ENCODE measurements at places on chromosomes 7 and 10.
A peak's percentile ranks its signal among the peaks of the same experiment; 100 is the strongest.

DNA sequence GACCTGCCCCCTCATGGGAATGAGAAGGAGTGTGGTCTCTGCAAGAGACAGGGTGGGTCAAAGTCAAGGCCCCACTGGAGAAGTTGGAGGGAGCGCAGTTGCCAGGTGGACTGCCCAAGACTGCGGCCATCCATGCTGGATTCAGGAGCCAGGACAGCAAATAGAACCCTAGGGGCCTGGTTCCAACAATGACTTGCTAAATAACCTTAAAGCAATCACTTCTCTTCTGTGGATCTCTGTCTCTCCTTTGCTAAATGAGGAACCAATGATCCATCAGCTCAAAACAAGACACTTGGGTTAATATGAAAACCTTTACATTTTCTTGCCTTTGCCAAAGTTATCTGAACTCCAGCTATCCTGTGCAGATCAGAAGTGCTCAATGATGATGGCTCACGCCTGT, 12.6 kb upstream of the YWHAG start:
- no peak for DNase-seq

DNA sequence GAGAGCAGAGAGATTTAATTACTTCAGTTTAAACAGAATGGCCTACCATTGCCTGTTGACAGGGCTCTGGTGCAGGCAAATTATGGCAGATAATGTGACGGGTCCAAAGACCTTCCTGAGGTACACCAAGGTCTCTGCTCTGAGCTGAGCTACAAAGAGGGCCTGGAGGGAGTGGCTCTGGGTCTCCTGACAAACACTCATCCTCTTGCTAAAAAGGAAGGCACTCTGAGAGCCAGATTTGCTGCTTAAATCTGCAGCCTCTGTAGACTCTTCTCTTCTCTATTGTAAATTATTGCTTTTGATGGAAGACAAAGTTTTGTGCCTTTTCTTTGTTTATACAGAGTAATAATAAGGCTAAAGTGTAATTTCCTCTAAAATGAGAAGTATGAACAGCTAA, 529.5 kb upstream of the FZD8 start:
- DNase-seq = no peak

DNA sequence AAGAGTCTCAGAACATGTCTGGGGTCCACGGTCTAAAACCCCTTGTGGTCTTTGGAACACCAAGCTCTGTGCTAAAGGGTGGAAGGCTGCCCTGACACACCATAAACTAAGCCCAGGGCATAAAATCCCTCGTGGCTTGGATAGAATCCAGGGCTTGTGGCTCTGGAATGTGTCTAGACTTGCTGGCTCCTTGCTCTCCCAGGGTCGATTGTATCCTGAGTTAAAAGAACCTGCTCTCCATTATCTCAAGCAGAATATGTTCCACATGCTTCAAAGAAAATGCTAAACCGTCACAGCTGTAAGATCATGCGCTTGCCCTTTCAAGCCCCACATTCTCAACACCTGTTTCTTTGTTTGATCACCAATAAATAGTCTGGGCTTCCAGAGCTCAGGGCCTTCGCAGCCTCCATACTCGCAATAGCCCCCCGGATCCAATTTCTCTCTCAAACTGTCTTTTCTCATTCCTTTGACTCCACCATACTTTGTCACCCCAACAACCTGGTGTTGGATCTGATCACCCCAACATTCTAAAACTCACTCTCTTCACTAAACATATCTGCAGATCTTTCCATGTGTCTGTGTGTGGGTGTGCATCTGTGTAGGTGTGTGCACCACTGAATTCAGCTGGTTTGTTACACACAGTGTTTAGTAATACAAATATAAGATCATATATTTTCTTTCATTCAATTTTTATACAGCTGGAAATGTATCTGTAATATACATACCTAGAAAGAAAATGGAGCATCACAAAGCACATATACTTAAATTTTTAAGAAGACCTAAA, 238.5 kb downstream of the ZMYND11 start:
- DNase-seq = peak; percentile 67

DNA sequence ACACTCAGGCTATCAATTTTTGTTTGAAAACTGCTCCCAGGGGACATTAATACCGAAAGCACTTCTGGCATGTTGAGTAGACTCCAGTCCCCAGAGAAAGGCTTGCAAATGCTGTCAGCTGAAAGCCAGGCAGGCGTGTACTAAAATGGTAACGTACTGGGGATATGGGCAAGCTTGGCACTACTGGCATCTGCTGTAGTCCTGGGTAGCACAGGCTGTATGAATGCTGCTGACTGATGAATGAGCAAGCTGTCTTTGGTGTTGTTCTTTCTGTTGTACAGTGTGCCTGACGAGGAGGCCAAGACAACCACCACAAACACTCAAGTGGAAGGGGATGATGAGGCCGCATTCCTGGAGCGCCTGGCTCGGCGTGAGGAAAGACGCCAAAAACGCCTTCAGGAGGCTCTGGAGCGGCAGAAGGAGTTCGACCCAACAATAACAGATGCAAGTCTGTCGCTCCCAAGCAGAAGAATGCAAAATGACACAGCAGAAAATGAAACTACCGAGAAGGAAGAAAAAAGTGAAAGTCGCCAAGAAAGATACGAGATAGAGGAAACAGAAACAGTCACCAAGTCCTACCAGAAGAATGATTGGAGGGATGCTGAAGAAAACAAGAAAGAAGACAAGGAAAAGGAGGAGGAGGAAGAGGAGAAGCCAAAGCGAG, 53.5 kb upstream of the AGBL3 start:
- DNase-seq = no peak

- DNase-seq = peak; percentile 24
These were observed 182.5 kb downstream of the SKAP2 start for GRCh38 chr7:26681819-26682418.

GRCh38 chr10:72219235-72219814, 3.2 kb upstream of the ASCC1 start:
- no peak for DNase-seq

GRCh38 chr7:81886211-81886764, 116.4 kb upstream of the HGF start:
- DNase-seq = no peak

GRCh38 chr7:84251277-84251781, 56.7 kb upstream of the SEMA3A start:
- DNase-seq = peak; percentile 56

GRCh38 chr10:26491276-26491675, 53.1 kb downstream of the APBB1IP start:
- no peak for DNase-seq

- DNase-seq = peak; percentile 78
These were observed 1.0 kb downstream of the PRR15 start for GRCh38 chr7:29564496-29565223.

DNA sequence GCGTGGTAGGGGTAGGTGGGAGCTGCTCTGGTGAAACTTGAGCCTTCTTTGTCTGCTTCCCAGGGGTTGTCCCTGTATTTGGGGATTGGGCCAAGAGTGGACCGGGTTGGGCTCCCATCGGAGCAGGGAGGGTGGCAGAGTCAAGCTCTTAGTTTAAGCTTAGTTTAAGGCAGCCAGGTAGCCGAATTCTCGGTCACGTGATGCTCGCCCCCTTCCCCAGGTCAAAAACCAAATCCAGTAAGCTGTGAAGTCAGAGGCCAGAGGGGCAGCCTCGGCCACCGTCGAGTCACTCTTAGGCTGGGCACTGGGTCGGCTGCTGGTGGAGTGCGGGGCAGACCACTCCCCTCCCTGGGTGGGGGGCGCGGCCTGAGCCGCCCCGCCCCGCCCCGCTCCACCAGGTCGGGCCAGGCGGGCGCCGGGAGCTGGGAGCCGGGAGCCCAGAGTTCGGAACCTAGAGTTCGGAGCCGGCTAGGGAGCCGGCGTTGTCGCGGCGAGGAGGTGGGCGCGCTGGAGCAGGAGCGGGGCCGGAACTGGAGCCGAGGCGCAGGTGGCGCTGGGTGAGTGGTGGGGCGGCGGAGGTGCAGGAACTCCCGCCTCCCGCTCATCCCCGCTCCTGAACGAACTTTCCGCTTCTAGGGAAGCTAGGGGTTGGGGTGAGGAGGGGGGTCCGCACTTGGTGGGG, 2.8 kb upstream of the LZTS2 start:
- no peak for DNase-seq

DNA sequence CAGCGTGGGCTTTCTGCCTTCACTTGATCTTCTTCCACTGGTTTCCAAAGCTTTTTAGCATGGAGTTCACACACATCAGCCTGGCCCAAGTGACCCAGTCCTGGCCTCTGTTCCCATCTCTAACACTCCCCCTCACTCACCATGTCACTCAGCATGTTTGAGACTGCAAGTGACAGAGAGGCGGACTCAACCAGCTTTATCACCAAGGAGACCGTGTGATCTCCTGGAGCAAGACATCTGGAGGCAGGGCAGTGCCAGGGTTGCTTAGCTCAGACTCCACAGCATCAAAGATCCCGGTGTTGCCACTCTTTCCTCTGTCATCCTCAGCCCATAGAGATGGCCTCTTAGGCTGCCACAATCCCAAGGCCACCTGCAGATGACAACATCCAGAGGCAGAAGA, 39.4 kb downstream of the FAM241B start:
- DNase-seq = no peak

DNA sequence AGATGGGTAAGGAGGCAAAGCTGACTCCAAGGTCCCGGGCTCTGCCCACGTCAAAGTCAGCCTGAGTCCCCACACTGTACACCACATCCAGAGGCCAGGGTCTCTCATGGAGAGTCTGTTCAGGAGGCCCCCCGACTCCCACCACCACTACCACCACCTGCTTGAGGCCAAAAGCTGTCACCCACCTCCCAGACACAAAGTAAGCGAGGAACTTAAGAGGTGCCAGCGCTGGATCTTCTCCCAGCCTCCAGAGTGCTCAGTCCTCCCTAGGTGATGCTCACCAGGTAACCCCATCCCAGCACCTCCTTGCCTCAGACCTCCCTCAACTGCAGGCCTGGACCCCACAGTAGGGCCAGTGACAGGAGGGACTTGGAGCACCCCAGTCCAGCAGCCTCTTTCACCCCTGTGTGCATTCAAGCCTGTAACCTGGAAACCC, 520 bp downstream of the NPC1L1 start:
- DNase-seq = no peak

- peak; percentile 76 for DNase-seq
These were observed 16.1 kb upstream of the IMPDH1 start for GRCh38 chr7:128425850-128426249.

- no peak for DNase-seq
These were observed 391.8 kb downstream of the CALN1 start for GRCh38 chr7:72020311-72020710.

DNA sequence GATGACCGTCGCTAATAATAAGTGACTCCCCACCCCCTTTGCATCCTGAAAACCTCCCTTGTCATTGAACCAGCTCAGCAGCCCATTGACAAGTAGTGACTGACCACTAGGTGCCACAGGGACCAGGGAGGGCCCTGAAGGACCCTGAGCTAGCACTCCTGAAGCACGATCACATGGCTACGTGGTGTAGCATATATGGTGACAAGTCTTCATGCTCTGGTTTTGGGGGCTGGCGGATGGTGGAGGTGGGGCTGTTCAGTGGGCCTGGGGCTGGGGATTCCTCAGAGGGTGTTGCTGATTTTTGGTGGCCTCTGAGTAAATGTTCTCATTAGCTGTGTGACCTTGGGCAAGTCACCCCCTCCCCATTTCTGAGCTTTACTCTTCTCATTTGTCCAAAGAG, 4.7 kb downstream of the ADAMTS14 start:
- no peak for DNase-seq

GRCh38 chr10:88702848-88703597, 3.0 kb upstream of the LIPK start:
- DNase-seq = no peak

DNA sequence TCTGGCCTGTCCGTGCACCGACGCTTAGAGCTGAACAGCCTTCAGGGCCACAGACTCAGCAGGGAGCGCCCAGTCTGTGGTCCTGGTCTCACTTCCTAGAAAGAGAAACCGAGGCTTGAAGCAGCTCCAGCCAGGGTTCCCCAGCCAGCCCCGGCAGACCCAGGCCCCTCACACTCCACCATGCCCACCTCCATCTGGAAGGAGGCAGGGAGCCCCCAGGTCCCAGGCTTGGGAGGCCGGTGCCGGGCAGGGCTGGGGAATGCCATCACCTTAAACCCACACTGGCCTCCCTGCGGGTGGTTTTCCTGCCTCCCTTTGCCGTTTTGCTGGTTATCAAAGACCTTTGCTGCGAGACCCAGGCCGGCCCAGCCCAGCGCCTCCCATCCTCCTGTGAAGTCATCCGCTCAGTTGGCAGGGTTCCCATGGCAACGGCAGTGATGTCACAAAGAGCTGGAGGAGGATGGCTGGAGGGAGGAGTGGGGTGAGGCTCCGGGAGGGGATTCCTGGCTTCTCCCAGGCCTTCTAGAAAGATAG, 24.0 kb downstream of the ELFN1 start:
- DNase-seq = peak; percentile 70

- no peak for DNase-seq
These were observed 305.8 kb downstream of the KIF20B start for GRCh38 chr10:90007226-90007625.

- DNase-seq = peak; percentile 77
These were observed 32.2 kb downstream of the FOXL3 start for GRCh38 chr7:322111-322671.

DNA sequence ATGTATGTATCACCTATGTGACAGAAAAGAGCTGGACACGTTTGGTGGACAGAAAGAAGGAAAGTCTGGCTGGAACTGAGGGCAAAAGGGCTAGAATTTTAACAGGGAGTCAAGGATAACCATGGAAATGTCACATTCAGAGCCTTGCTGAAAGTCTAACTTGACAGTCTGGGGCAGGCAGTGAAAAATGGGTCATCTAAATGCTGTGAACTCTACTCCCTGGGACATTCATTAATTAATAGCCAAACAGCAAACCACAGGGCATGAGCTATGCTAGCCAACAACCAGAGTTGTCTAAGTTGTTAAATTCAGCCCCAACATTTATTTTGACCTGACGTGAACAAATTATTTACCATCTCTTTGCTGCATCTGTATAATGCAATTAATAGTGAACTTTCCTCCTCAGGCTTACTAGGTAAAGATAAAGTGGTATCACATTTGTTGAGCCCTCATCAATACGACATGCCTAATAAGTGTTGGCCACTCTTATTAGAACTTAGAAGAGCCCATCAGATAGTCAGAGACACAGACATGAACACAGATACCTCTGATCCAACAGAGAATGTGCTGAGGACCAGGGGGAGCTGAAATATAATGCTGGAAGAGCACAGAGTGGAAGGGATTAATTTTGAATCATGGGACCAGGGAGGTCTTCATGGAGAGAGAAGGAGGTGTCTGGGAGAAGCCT, 109.9 kb downstream of the SORCS1 start:
- DNase-seq = no peak

GRCh38 chr7:151550656-151551286, 31.1 kb upstream of the RHEB start:
- DNase-seq = peak; percentile 92

DNA sequence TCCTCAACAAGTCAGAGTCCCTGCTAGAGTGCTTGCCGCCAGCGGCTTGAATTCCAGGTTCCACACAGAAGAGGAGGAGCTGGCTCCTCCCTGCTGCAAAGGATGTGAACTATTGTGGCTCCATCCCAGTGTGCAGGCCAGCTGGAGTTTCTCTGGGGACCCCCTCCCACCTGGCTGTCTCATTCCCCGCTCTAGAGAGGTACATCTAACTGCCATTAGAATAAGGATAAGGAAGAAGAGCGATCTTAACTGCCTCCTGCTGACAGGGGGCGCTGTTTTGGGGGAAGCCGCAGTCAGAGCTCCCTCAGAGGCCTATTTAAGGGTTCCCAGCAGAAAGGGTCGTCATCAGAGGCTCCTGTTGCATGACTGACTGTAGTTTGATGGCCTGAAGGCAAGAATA, 40.8 kb upstream of the HECW1 start:
- DNase-seq = peak; percentile 21

Data from cardiac muscle cell (in vitro differentiated cells and primary cell).